Stimulated activated CD8-positive, alpha-beta memory T cell treated with anti-CD3 and anti-CD28 coated beads, Interleukin-7, amount 100 ng/mL, for 1 hour (primary cell): ENCODE measurements at places on chromosomes 5 and 9.

- DNase-seq = no peak
Observed at GRCh38 chr5:172556971-172557461, 84.0 kb upstream of the NEURL1B start.

- no peak for DNase-seq
Observed at GRCh38 chr5:81819556-81820317, 68.8 kb upstream of the SSBP2 start.

- DNase-seq = no peak
Observed at GRCh38 chr5:111960476-111961215, 203.7 kb upstream of the NREP start.

- DNase-seq = no peak
Observed at GRCh38 chr9:130239741-130240241, 25.8 kb upstream of the HMCN2 start.

DNA sequence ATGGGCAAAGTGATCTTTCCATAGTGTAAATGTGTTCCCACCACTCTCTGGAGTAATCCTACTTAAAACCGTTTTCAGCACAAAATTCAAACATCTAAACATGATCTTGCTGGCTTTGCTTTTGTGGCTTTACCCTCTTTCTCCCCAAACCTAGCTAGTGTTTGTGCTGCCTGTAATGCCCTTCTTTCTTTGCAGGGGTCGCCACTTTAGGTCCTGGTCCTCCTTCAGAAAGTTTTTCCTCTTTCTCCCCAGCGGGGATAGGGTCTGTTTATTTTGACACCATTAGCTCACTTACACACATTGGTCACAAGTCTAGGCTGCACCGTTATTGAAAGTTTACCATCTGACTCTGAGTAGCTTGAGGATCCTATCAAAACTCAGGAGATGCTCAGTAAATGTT is 736 bp upstream of the HSD17B4 start:
- no peak for DNase-seq

DNA sequence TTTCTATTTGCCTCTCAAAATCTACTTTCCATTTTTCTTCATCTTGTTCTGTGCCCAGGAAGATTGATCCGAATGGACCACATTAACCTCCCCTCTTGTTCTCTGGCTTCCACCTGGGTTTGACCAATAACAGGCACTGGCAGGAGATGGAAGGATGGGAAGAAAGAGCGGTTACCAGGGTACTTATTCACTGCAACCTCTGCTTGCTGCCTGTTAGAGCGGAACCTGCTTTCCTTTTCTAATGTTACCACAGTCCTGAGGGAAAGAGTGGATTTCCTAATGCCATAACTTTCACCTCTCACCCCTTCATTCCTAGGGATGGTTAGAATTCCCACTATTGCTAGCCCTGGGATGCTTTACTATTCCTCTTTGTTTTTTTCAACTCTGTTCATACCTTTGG is 262.1 kb downstream of the RFX3 start:
- no peak for DNase-seq

DNA sequence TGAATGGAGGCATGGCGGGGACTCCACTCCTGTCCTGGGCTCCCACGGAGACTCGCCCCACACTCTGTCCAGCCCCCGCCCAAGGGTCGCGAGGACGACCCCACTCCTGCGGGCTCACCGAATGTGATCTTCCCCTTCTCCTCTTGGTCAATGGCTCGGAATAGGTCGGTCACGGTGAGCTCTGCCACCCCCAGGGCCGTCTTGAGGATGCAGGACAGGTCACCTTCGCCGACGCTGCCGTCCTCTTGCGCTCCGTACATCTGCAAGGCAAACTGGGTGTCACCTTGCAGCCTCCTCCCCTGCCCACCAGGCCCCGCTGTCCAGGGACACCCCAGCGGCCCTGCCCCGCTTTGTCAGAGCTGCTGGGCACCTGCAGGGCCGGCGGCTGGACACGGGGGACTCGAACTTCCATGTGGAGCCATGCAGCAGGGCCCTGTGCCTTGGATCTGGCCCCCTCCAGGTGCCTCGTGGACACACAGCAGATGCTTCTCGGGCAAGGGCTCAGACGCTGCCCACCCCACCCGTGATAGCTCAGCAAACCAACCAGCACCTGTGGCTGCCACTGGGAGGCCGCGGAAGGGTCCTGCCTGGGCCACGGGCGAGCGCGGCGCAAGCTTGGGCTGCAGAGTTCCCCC is 21.5 kb upstream of the SLC6A3 start:
- DNase-seq = no peak

DNA sequence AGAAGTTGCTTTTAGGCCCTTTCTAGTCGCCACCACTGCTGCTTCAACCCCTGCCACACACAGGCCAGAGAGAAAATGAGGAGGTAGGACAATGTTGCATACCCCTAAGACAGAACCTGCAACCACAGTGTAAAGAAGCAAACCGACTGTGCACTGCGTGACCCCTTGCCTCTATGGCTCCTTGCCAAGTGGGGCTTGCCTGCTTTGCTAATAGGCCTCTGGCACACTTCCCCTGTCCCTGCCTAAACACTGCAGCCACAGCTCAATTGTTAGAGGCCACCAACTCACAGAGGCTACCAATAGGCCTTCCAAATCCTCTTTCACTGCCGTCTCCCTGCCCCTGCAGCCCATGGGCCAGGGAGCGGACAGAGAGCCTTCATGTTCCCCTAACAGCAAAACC is 280.1 kb downstream of the CDH10 start:
- DNase-seq = no peak
